ENCODE measurements at places on chromosomes 3 and 15.

- no peak for DNase-seq
Measured at GRCh38 chr3:85796140-85796539, 837.4 kb downstream of the CADM2 start.

DNA sequence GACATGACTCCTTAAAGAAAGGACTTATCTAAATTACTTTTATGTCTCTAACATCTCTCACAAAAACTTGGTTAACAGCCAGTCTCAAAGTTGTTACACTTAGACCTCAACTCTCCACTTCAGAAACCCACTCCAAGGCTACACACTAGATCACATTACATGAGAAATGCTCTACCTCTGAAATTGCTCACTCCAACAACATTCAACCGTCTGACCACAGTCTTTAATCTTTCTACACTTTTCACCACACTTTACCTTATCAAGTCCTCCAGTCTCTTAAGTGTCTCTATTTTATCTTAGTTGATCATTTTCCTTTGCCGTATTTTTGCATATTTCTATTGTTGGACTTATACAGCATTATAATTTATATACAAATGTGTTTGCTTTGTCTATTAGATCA is 5.8 kb downstream of the SLC12A6 start:
- DNase-seq, result peak; percentile 79

- DNase-seq, result peak; percentile 51
Measured at GRCh38 chr3:15460891-15461531, 33.6 kb downstream of the EAF1 start.

- no peak for DNase-seq
Measured at GRCh38 chr3:78878011-78878410, 889.8 kb downstream of the ROBO1 start.

DNA sequence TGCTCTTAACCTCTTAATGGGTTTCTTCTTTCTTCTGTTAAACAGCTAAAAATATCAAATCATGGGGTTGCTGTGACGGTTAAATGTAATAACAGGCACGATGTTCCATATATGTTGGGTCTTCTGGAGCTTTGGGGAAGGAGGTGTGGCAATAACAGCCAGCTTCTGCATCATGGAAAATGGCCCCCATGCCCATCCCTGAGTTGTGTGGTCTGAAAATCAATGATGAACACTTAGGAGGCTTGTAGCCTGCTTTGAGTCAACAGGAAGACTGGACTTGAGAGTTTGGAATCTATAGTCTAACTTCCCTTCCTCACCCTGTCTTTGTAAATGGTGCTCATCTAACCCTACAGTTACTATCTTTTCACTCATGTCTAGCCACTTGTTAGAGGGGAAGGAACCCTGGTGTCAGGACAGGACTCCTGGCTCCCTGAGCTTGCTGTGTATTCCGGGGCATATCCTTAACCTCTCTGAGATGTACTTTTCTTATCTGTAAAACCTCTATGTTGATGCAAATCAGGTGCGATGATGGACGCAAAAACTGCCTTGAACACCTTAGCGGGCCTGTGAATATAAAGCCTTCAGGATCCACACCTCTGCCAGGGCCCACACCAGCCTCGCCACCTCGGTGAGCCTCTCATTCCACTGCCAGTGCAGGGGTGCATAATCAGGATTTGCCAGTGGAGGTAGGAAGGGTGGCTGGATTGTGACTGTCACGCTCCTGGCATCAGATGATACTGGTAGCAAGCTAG is 27.5 kb downstream of the SMAD3 start:
- no peak for DNase-seq

- DNase-seq, result no peak
Measured at GRCh38 chr3:177238686-177239216, 41.5 kb upstream of the TBL1XR1 start.

GRCh38 chr3:149589332-149589731 is 68.5 kb downstream of the WWTR1 start:
- DNase-seq, result no peak

DNA sequence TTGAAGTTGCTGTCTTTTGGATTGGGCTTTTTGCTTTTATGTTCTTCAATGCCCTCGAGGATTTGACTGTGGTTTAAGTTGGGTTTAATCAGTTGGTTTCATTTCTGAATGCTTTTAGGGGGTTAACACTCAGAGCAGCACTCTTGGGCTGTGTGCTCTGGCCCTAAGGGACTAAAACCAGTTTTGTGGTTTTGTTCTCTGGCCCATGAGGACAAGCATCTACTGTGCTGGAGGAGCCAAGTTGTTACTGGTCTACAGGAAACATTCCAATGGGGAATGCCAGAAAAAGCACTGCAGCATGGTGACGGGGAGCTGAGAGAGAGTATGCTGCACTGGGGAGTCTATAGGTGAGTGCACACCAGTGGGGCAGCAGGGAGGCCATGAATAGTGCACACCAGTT is 596.9 kb downstream of the ZBBX start:
- no peak for DNase-seq

GRCh38 chr15:64369078-64369607 is 12.1 kb downstream of the PCLAF start:
- DNase-seq, result no peak

DNA sequence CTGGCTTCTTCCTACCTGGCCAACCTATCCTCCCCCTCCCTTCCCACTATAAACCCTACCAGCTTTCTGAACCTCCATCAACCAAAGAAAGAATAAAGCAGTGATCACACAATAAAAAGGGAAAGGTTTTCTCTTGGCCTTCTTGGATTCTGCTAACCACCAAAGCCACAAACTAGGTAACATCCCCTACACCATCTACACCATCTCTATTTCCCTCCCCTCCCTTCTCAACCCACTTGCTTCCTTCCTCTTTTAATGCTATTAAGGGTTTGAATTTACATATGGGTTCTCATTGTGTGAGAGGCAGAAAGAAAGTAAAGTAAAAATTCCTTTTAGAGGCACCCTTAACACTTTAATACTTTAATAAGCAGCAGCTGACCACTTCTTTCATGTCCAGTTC is 25.8 kb upstream of the RSL24D1 start:
- peak; percentile 79 for DNase-seq

DNA sequence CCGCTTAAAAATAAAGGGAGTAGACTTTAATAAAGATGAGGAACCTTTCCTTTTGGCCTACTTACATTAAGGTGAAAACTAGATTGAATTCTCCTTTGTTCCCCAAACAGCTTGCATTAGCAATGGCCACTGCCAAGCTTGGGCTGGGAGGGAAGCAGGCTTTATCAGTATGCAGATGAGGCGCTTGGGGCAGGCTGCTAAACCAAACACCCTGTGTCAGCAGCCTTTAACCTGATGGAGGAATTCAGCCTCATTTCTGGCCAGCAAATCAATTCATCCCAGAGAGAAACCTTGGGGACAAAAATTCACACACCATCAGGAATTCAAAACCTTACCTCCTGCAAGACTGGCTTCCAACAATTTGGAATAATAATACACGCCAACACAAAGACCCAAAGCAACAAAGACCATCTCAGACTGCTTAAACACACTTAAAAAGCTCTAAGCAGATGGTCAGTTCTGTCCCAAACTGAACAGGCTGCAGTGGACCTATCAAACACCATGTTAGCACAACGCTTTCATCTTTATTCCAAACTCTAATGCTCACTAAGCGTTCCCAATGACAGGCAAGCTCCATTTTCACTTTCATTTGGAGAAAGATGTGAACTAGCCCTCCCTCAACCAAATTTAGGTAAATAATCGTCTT is 255.1 kb upstream of the CMC1 start:
- DNase-seq, result no peak

GRCh38 chr3:114242947-114243346 is 5.6 kb upstream of the ZNF80 start:
- no peak for DNase-seq

DNA sequence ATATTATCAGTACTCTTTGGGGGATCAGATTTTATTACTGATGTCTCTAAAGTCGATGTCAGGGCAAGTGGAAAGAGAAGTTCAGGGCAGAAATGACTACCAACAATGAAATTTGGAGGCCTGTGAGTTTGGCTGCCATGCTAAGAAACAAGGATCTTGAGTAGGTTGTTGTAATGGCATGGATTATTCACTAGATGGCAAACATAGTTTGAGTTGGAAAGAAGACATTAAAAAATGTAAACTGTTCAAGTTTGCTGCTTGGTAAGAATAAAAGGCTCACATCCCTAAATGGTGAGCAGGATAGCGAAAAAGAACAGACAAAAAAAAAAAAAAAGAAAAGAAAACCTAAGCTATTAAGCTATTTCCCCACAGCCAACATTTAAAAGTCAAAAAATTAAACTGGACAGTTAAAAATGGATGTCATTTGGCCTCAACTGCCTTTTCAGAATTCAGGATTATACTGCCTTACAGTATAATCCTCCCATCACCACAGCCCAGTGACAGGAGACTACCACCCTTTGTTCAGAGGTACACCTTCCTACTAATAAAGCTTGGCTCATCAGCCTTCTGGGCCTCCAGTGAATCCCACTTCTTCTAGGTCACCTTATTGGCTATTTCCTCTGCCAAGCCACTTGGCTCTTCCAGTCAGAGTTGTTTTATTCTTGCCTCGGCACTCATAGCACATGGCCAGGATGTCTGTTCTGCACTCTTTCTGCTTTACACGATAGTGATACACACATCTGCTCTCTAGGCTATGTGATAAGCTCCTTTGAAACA is 163.7 kb downstream of the PLD1 start:
- peak; percentile 69 for DNase-seq

GRCh38 chr3:30640851-30641250 is 34.5 kb downstream of the TGFBR2 start:
- DNase-seq, result peak; percentile 72

- no peak for DNase-seq
Measured at GRCh38 chr3:63791974-63792373, 27.1 kb upstream of the C3orf49 start.

DNA sequence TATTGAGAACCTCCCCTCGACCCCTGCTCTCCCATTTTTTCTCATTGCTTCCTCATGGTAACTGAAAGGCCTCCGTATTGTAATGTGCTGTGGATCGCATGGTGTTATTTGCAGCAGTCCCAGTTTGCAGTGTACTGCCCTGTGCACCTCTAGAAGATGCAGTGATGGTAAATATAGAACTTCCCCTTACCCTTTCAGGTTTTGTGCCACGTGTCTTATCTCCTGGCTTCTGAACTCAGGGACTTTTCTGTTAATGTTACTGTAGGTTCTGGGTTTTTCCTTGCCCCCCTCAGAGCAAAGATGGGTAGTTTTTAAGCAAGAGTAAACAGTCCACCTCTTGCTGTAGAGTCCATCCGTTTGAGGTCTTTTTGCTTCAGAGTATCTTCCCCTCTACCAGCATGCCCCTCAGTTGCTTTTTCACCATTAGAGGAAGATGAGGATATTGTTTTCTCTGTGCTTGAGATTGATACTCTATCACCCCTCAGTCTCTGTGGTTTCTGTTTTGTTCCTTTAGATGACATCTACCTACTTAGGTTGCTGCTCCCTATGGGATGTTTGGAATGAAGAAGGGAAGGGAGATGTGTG is 22.4 kb downstream of the CHD2 start:
- no peak for DNase-seq
